ENCODE measurements at places on chromosomes 2 and 18. TPM values are rescaled to one million over a fixed set of nuclear protein-coding genes. Genes with fewer than 3 reads are reported as not detected.

- H3K4me1 ChIP-seq: no peaks in the 10 kb centered on the region
- peaks cover 2% of the 10 kb centered on the region for H3K27me3 ChIP-seq
- H3K27ac ChIP-seq: no peak overlapping the region
- no peaks in the 10 kb centered on the region for H3K36me3 ChIP-seq
- no peak overlapping the region for H3K4me3 ChIP-seq
- DNase-seq: no peak
Observed at GRCh38 chr2:136505462-136505861, 259.9 kb upstream of the THSD7B start.

DNA sequence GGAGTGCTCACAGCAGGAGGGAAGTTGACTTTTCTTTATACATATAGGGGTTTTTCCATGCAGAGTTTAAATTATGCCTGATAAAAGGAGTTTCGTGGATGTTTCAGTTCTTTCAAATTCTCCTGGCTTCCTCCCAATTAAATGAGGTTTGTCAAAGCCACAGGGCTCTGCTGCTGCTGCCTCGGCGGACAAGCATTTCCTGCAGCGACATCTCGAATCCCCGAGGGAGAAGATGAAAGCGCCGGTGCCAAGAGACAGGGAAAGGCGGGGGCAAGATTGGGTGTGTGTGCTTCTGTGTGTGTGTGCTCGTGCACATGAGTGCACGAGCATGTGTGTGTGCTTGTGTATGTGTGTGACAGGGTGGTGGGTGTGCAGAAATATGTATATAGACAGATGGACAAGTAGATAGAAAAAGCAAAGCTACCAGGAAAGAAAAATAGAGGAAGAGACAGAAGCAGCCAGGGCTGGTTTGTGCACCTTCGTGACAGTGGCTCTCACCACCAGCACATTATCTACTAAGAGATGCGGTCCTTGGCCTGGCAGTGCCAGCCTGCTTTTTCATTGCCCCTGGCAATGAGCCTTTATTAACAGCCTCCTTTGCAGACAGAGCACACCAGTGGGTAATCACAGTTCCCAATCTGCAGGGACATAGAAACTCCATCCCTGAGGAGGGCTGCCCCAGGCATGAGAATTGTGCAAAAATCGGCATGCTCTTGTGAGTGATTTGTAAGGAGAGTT, 76.2 kb downstream of the CDK15 start:
- H3K4me3 ChIP-seq: no peak overlapping the region
- no peaks in the 10 kb centered on the region for H3K36me3 ChIP-seq
- DNase-seq: peak; percentile 49
- H3K27ac ChIP-seq: no peak overlapping the region

- H3K27ac ChIP-seq: no peak overlapping the region
- DNase-seq: no peak
- no peaks in the 10 kb centered on the region for H3K4me1 ChIP-seq
- no peaks in the 10 kb centered on the region for H3K36me3 ChIP-seq
- peak overlapping the region; percentile 69 for H3K4me3 ChIP-seq
Observed at GRCh38 chr2:154455166-154455565, 243.3 kb upstream of the KCNJ3 start.

DNA sequence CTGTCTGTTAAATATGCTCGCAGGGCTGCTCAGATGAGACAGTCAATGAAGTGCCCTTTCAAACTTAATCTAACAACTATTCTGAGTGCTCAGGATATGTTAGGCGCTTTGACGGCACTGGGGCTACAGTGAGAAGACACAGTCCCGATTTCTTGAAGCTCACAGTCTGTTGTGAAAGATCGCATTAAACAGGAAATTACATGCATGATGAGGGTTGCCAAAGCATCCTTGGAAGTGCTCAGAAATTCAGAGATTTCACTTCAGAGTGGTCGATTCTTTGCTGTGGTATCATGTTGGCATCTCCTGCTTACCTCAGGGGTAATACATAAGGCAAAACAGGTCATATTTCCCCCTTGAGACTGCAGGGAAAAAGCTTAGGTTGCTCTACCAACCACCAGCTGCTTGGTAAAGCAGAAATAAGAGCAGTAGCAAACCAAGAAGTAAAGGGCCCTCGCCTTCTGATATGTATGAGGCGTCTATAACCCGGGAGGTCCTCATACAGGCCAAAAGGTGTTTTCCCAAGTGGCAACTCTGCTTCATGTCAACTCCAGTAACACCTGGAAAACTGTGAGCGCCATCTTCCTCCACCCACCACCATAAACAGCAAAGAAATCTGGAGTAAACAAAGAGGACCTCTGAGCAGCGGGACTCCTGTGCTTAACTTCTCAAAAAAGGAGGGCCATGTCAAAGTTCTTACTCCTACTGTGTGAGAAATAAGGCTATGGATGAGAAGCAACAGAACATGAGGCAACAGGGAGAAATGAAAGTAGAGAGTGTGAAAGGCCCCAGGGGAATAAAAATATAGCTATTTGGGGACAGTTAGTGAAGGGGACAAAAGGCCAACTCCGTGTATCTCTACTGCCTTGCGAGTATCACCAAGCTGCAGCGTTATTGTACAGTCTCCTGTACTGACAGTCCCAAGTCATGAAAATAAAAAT, 79.3 kb downstream of the CLHC1 start:
- H3K36me3 ChIP-seq: no peaks in the 10 kb centered on the region
- peaks cover 12% of the 10 kb centered on the region for H3K4me1 ChIP-seq
- no peaks in the 10 kb centered on the region for H3K27me3 ChIP-seq
- H3K27ac ChIP-seq: no peak overlapping the region
- H3K4me3 ChIP-seq: no peak overlapping the region
- no peak for DNase-seq

- H3K4me3 ChIP-seq: no peak overlapping the region
- H3K36me3 ChIP-seq: no peaks in the 10 kb centered on the region
- no peaks in the 10 kb centered on the region for H3K4me1 ChIP-seq
- no peaks in the 10 kb centered on the region for H3K27me3 ChIP-seq
- H3K27ac ChIP-seq: no peak overlapping the region
- peak; percentile 35 for DNase-seq
Observed at GRCh38 chr2:238113611-238114010, 13.5 kb downstream of the ESPNL start.

DNA sequence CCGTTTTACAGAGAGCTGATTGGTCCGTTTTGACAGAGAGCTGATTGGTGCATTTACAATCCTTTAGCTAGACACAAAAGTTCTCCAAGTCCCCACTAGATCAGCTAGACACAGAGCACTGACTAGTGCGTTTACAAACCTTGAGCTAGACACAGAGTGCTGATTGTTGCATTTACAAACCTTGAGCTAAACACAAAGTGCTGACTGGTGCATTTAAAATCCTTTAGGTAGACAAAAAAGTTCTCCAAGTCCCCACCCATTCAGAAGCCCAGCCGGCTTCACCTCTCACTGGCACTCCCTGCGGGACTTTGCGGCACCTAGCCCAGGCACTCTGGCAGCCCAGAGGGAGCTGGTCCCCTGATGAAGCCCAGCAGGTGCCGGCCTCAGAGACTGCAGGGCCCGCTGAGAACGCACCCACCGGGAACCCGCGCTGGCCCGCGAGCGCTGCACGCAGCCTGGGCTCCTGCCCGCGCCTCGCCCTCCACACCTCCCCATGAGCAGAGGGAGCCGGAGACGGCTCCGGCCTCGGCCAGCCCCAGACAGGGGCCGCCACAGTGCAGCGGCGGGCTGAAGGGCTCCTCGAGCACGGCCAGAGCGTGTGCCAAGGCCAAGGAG, 508.1 kb upstream of the CHAC2 start:
- no peak overlapping the region for H3K27ac ChIP-seq
- no peaks in the 10 kb centered on the region for H3K4me1 ChIP-seq
- H3K36me3 ChIP-seq: no peaks in the 10 kb centered on the region
- DNase-seq: no peak
- H3K4me3 ChIP-seq: no peak overlapping the region
- H3K27me3 ChIP-seq: no peaks in the 10 kb centered on the region

GRCh38 chr2:212007972-212008371, 530.6 kb downstream of the ERBB4 start:
- no peaks in the 10 kb centered on the region for H3K36me3 ChIP-seq
- no peaks in the 10 kb centered on the region for H3K27me3 ChIP-seq
- no peak overlapping the region for H3K27ac ChIP-seq
- no peak for DNase-seq

DNA sequence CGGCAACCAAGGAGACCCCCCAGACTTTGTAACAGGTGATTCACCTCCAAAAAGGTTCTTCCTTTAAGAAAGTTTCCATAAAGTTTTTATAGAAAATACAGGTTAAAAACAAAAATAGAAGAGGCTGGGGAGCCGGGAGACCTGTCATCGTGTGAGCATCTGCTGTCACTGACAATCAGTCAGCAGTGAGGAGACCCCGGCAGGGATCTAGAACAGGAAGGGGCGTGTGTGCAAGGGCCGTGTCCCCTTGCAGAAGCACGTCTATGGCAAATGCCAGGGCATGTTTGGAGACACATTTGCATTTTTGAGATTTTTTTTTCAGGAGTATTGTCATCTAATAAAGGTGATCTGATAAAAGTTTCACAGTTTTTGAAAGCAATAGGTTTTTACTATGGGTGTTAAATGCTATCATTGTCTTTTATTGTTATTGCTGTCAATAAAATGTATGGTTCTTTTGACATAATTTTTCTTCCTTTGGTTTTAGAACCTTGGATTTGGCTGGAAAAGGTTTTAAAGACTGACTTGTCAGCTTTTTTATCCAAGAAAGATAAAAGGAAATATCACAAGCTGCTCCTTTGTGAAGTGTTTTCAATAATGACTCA, 52.1 kb downstream of the MTCL1 start:
- H3K27ac ChIP-seq: no peak overlapping the region
- H3K36me3 ChIP-seq: no peaks in the 10 kb centered on the region
- H3K4me1 ChIP-seq: no peaks in the 10 kb centered on the region
- H3K27me3 ChIP-seq: no peaks in the 10 kb centered on the region
- DNase-seq: no peak

GRCh38 chr2:7241041-7241745, 324.0 kb downstream of the RNF144A start:
- no peaks in the 10 kb centered on the region for H3K27me3 ChIP-seq
- H3K4me1 ChIP-seq: no peaks in the 10 kb centered on the region
- no peak for DNase-seq

- no peak for DNase-seq
- no peak overlapping the region for H3K27ac ChIP-seq
- H3K36me3 ChIP-seq: no peaks in the 10 kb centered on the region
- no peaks in the 10 kb centered on the region for H3K27me3 ChIP-seq
- H3K4me3 ChIP-seq: no peak overlapping the region
- H3K4me1 ChIP-seq: no peaks in the 10 kb centered on the region
Observed at GRCh38 chr2:63719052-63719451, 122.6 kb upstream of the UGP2 start.

DNA sequence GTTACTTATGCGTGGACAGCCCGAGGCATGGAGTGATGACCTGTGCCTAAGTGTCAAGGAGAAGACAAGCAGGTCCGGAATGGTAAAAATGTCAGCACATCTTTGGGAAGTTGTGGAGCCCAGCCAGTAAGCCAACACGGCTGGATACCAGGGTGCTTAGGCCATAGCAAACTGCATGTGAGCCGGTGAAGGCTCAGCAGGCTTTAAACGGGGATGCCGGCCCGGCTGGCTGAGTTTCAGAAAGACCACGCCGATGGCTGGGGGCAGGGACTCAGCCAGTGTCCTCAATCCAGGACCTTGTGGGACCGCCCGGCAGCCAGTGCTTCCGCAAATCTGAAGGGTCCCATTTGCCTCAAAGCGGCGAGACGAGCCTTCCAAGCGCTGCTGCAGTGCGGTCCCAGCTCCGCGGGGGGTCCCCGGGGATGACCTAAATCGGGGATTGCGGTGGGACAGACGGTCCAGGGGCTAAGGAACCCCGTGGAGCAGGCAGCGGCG, 946 bp upstream of the AGAP1 start:
- H3K27ac ChIP-seq: no peak overlapping the region
- H3K36me3 ChIP-seq: no peaks in the 10 kb centered on the region
- H3K4me3 ChIP-seq: no peak overlapping the region
- H3K4me1 ChIP-seq: no peaks in the 10 kb centered on the region

DNA sequence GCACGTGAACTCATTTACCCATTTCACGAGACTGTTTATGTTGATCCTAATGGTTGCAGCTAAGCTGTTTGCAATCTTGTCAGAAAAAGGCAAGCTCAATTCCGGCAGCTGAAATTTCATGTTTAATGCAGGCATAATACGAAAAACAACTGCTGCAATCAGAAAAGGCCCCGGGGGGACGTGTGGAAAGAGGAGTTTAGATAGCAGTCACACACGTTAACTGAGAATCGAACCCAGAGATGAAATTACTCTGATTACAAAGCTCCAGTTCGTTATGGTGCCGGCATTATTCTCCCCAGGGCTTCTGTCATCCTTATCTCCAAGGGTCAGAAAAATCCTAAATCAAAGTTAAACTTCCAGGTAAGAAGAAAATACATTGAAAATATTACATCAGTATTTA, 79.9 kb upstream of the MYT1L start:
- H3K4me1 ChIP-seq: no peaks in the 10 kb centered on the region
- no peaks in the 10 kb centered on the region for H3K36me3 ChIP-seq
- no peak overlapping the region for H3K27ac ChIP-seq
- no peak overlapping the region for H3K4me3 ChIP-seq
- no peaks in the 10 kb centered on the region for H3K27me3 ChIP-seq

AGBL5 gene
- total RNA-seq: 15.0 TPM

FANCL gene
- total RNA-seq: 20.4 TPM

ADD2 gene
- 1.7 TPM for total RNA-seq

KCNG3 gene
- total RNA-seq: 0.24 TPM

CYTIP gene
- total RNA-seq: 21.1 TPM

ZNF385B gene
- total RNA-seq: 4.6 TPM

PID1 gene
- 44.8 TPM for total RNA-seq

USP37 gene
- total RNA-seq: 13.6 TPM

IGFBP5 gene
- total RNA-seq: 808 TPM

DUSP2 gene
- 7.5 TPM for total RNA-seq

THOC1 gene
- total RNA-seq: 36.6 TPM

TGFA gene
- total RNA-seq: 2.0 TPM

HOXD13 gene
- not detected for total RNA-seq

CAVIN2 gene
- 23.2 TPM for total RNA-seq

FSHR gene
- not detected for total RNA-seq
